ENCODE measurements at places on chromosomes 12 and 14.

GRCh38 chr14:102633906-102634595 lies 41.6 kb downstream of the RCOR1 start:
- no peak for DNase-seq

- DNase-seq, result no peak
Measured at GRCh38 chr14:102126807-102127455, 12.8 kb upstream of the WDR20 start.

- DNase-seq, result no peak
Measured at GRCh38 chr12:11693067-11693466, 43.6 kb downstream of the ETV6 start.

GRCh38 chr12:2483713-2484112 lies 311.1 kb upstream of the FKBP4 start:
- DNase-seq, result no peak

GRCh38 chr12:24378548-24379407 lies 429.3 kb upstream of the SOX5 start:
- DNase-seq, result peak; percentile 77

DNA sequence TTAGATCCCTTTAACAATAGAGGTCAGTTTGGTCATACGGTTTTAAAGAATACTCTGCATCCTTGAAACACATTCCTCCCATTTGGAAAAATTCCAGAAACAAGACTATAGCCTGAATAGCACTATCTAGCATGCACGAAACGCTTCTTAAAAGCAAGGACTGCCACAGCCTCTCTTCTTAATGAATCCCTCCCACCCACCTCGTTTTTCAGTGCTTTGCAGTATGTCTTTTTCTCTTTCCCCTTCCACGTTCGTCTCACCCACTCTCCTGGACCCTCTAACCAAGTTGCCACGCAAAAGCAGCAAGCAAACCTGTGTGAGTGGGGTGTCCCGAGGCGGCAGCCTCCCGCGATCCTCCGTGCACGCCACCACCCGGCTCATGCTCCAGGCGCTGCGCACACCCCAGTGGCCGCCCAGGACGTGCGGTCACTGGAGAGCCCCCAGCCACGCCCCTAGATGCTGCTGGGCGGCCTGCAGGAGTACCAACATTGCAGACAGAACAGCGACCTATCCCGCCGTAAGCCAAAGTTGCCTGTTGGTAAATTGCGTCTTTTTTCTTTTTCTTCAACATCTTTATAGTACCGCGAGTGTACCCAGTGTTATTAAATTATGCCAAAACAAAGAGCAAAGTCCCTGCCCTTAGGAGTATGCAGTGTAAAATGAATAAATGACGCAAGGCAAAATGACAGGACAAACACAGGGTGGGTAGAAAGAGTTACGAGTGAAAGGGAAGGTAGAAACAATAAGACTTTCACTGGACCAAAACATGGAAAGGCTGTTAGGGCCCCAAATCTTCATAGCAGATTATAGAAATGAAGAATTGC lies at the start of gene SLC38A4:
TSS of gene SLC38A4 (minus strand) at position 407 of the 824 bp plus-strand sequence. CDS start 32,926 bp downstream, outside the sequence.
- DNase-seq, result no peak

- DNase-seq, result no peak
Measured at GRCh38 chr14:52610187-52610586, 57.6 kb downstream of the GPR137C start.

DNA sequence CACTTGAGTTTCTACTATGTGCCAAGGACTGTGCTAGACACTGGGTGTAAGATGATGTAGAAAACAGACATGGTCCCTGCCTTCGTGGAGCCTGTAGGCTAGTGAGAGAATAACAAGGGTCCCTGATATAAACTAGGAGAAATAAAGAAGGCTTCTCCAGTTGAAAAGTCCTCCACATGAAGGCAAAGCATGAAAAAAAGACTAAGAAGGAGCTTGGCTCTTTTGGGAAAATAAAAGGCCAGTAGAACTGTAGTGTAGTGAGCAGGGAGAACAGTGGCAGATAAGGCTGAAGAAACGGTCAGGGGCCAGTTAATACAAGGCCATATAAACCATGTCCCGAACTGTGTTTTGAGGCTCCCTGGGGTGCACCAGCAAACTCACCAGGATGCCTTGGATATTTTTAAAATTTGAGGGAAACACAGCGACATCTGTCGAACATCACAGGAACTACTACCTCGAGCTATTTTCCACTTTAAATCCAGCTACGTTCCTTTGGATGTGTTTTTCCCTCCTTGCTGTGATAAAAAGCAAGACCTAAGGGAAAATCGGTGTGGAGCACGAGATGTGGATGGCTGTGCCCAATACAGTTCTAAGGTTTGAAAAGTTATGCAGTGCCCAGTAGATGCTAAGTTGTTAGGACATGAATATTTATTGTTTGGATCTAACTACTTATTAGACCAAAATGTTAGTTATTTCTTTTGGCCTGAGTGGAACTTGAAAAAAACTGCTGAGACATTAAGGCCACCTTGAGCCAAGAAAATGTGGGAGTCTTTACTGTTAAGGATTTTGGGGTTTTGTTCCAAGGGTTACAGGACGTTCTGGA lies 8.5 kb upstream of the CFL2 start:
- no peak for DNase-seq

DNA sequence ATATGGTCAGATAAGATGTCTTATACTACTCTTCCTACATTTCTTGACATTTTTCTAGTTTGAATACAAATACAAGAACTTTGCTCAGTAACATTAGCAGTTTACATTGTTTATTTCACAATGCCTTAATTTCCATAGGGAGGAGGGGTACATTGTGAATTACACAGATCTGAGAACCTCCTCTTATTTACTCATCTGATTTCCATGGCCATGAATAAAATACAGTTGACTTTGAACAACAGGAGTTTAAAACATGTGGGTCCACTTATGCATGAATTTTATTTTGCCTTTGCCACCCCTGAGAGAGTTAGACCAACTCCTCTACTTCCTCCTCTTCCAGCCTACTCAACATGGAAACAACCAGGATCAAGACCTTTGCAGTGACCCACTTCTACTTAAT lies 67.7 kb downstream of the MGST1 start:
- no peak for DNase-seq

GRCh38 chr12:55933799-55934742 lies 3.1 kb downstream of the DGKA start:
- DNase-seq, result no peak

DNA sequence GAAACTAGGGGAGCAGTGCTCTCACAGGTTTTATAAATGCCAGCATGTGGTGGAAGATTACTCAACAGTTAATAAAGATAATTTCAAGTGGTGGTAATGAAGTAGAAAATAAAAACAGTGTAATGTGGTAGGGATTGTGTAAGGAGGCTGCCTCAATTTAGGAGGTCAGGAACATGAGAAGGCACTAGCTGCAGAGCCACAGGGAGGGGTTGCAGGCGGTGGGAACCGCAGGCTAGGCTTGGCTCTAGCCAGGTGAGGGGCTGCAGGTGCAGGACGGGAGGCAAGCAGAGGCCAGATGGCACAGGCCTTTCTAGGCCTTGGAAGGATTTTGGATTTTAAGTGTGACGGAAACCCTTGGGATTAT lies 768 bp downstream of the METTL25 start:
- no peak for DNase-seq

DNA sequence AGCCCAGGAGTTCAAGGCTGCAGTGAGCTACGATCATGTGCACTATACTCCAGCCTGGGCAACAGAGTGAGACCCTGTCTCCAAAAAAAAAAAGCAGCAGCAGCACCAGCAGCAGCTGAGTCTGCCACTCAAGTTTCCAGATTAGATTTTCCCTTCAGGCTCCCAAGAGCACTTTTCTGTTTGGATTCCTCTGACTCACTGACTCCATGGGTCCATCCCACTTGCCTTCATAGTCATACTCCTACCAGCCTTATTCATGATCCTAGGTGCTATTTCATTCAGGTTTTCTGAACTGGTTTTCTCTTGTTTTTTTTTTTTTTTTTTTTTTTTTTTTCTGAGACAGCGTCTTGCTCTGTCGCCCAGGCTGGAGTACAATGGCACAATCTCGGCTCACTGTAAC lies 6.8 kb upstream of the TWF1 start:
- no peak for DNase-seq

DNA sequence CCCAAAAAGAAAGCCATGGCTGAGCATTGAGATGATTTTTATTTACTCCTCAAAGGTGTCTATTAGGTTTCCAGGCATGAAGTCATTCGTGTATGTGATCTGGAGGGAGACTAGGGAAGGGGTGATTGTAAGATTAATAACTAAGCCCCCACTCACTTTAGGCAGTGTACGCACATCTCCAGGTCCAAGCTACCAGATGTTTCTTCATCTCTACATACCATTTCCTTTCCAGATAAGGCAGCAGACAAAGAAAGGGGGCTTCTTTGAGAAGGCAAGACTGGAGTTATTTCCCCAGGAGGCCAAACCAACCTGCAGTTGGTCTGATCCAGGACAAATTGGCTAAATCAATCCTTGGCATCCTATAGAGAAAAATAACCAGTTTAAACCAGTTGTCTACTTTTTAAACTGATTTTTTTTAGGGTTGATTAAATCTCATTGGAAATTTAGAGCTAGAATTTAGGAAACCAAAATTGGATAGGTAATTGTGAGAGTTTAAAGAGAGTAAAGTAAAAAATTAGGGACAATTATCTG lies 3.9 kb downstream of the HOXC13 start:
- DNase-seq, result no peak

GRCh38 chr12:118190266-118190665 lies 54.3 kb downstream of the PEBP1 start:
- no peak for DNase-seq

- no peak for DNase-seq
Measured at GRCh38 chr12:48882972-48883304, 17.3 kb upstream of the RND1 start.

GRCh38 chr12:120905856-120906384 lies 1.8 kb upstream of the SPPL3 start:
- DNase-seq, result no peak
